ENCODE measurements at places on chromosomes 2 and 18.

DNA sequence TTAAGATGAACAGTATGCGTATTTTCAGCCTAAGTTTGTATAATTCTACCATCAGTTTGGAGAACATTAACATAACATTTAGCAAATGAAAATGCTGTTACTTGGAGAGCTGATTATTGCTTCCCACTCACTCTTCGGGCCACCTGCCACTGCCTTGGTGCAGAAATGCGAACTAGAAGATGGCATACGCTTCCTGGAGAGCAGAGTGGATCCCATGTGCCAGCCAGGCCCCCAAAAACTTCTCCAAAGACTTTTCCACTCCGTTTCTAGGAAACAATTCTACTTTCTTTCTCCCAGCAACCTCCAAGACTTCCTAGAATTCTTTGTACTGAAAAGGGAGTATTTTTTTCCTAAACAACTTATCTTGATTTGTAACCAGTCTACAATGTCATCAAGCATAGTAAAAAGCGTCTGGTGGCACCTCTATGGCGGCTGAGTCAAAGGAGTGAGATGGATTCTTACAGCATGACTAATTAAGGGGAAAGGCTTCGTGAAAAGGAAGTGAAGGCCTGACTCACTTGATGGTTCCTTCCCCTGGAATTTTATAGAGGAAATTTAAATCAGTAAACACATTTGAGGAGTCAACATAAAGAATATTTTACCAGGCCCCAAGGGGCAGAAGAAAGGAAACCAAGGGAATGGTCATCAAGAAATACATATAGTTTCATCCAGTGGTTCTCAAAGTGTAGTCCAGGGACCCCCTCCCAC is 36.6 kb downstream of the FEZ2 start:
- no peak for DNase-seq

DNA sequence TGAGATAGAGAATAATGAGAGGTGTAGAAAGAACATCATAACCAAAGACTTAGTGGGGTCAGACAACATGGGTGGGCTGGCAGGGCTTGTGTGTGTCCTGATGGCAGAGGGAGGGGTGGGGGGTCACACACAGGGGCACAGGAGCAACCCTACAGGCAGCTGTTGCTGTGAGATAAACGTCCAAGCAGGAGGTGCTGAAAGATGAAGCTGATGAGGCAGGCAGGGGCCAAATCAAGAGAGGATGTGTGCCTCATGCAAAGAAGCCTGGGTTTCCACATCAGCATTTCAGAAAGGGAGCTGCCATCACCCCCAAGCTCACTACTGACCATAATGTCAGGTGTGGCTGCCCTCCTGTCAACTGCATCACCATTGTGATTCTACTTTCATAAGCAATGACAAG is 16.0 kb upstream of the SKA1 start:
- no peak for DNase-seq

- peak; percentile 42 for DNase-seq
Measured at GRCh38 chr2:39837856-39838453, 58.9 kb upstream of the THUMPD2 start.

DNA sequence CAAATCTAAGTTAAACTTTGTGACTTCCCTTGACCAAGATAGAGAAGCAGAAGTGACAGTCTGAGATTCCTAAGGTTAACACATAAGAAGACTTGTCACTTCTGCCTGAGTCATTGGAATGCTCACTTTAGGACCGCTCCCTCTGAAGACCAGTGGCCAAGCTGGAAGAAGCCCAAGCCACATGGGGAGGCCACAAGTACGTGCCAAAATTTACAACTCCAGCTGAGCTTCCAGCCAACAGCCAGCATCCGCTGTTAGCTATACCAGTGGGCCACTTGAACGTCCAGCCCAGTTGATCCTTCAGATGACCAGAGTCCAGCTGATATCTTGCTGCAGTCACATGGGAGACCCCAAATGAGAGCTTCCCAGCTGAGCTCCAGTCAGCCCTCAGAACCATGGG is 18.1 kb upstream of the ANTXR1 start:
- no peak for DNase-seq

- no peak for DNase-seq
Measured at GRCh38 chr2:67259556-67260342, 137.4 kb upstream of the ETAA1 start.

DNA sequence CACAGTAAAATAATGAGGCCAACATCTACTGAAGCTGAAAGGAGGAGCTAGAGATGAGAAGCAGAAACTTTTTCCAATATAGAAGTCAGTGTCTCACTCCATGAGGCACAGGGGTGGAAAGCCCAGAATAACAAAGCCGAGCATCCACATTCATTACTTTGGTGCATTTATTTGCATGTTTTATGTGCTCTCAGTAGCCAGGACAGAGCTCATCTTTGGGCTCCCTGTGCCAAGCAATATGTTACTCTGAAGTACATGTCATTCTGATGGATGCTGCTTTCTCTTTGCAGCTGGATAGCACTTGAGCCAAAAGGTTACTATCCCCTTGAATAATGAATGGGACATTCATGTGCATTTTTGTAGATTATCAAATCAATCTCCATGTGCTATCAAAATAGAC is 338.6 kb upstream of the SOX11 start:
- no peak for DNase-seq

DNA sequence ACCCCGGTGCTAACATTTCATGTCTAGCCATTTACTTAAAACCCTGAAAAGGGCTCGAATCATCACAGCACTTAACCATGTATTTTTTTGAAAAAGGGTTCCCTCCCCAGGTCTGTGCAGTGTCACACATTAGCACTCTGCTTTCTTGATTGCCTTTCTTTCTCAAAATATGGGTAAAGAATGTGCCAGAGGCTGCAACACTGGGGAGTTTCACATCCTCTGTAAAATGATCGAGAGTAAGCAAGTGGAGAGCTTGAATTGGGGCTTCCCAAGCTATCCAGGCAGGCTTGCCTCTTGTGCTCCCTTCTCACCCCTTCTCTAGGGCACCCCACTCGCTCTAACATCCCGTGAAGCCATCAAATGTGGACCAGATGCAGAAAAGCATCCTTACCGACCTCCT is 177.0 kb upstream of the CCDC68 start:
- DNase-seq = no peak

DNA sequence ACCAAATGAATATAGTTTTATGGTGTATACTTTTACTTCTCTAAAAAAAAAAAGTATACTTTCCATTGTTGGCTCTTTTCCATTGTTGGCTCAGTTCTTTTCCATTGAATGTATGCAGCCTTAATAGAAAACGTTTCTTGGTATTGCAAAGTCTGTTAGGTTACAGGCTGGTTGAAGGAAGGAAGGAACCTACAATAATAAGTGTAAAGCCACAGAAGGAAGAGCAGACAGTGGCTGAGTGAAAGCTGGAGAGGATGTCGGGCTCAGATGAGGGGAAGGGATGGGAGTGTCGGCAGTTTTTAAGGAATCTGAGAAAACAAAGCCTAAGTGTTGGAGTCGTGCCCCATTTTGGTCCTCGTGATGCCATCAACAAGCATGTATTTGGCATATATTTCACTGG is 6.8 kb downstream of the COPS8 start:
- DNase-seq = no peak

- no peak for DNase-seq
Measured at GRCh38 chr2:41720331-41721251, 327.2 kb upstream of the PKDCC start.

GRCh38 chr2:69741229-69741574 is 732 bp upstream of the ANXA4 start:
- peak; percentile 71 for DNase-seq

GRCh38 chr2:209564816-209565215 is 141.0 kb downstream of the MAP2 start:
- no peak for DNase-seq

GRCh38 chr18:70453058-70453775 is 164.4 kb downstream of the SOCS6 start:
- no peak for DNase-seq

DNA sequence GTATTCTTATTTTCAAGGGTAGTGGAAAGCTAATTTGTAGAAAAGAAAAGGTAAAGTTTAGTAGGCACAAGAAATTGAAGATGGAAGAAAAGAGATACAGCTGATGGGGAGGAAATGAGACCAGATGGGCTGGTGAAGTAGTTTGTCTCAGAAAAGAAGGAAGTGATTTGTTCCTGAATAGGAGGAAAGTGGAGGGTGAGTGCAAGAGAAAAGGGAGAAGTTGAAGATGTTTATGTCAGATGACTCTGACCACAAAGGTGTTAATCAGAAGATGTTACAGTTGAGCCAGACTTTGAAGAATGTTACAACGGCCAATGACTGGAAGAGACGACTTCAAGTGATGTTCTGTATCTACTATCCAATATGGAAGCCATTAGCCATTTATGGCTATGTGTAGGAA is 21.2 kb downstream of the ZSCAN30 start:
- DNase-seq = no peak

DNA sequence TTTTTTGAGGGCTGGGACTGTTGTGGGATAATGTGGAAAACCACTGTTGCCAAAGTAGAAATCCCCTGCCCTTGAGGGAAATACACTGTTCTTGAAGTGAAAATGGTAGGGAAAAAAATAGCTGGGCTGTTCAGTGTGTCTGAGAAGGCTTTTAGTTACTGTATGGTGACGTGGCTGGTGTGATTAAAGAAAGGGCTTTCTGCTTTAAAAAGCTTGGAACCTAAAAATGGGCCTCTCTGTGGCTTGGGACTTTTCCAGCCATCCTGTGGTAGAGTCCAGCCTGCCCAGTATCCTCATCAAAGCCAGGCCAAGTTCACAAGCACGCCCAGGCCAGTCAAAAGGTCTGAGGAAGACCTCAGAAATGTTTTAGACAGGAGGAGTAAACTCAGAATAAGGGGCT is 6.8 kb downstream of the MGAT5 start:
- DNase-seq = no peak

GRCh38 chr2:32697156-32697555 is 69.3 kb downstream of the TTC27 start:
- DNase-seq = no peak

- peak; percentile 80 for DNase-seq
Measured at GRCh38 chr2:60499651-60500265, 53.7 kb downstream of the BCL11A start.

DNA sequence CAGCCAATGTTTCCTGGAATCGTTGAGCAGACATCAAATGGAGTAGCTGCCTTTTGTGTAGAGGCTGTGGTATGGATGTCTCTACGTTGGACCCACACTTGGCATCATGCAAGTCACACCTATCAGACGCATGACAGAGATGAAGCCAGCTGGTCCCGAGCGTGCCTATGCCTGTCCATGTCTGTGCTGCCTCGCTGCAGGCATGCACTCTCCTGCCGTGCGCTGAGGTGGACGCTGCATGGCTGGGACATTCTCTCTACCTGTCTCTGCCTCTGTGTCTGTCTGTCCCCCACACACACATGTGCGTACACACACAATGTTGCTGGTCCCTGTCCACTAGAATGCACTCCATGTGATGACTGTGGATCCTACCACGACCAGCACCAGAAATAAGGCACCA is 514.2 kb upstream of the MYT1L start:
- DNase-seq = no peak

DNA sequence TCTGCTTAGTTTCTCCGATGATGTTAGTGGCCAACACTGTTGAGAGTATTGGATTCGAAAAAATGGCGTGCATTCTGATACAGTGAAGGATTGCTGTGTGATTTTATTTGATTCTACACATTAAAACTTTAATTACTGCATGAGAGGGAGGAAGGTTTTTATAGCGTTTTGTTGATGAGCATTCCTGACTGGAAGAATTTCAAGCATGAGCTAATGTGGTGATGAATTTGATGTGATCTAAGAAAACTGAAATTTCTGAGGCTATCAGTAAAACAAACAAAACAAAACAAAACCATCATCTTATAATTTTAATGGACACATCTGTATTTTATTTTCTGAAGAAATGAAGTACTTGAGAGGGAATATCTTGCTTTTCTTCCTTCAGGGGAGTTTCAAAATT is 59.6 kb downstream of the ITGB6 start:
- DNase-seq = no peak

GRCh38 chr2:102424754-102425153 is 1.8 kb downstream of the IL18RAP start:
- no peak for DNase-seq

GRCh38 chr18:9735238-9735637 is 27.1 kb downstream of the RAB31 start:
- no peak for DNase-seq

DNA sequence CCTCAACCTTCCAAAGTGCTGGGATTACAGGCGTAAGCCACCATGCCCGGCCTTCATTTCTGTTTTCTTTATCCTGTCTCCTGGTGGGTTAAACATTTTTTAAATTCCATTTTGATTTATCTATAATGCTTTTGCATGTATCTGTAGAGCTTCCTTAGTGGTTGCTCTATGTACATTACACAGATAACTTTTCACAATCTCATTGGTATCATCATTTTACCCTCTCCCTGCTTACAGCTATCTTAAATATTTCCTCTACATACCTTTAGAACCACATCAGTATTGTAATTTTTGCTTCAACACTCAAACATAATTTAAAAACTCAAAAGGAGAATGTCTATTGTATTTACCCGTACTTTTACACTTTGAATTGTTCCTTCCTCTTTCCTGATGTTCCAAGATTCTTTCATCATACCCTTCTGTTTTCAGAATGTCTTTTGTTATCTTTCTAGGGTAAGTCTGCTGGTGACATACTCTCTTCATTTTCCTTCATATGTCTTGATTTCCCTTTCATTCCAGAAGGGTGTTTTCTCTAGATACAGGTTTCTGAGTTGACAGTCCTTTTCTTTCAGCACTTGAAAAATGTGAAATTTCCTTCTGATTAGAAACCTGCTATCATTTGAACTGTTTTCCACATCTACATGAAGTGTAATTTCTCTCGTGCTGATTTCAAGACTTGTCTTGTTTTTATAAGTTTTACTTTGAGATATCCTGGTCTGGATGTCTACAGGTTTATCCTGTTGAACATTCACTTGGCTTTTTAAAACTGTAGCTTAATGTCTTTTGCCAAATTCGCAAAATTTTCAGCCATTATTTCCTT is 21.9 kb downstream of the PPP3R1 start:
- DNase-seq = no peak

- no peak for DNase-seq
Measured at GRCh38 chr2:127182626-127183458, 37.3 kb downstream of the CYP27C1 start.

GRCh38 chr2:236887531-236887930 is 198.2 kb upstream of the COPS8 start:
- no peak for DNase-seq

DNA sequence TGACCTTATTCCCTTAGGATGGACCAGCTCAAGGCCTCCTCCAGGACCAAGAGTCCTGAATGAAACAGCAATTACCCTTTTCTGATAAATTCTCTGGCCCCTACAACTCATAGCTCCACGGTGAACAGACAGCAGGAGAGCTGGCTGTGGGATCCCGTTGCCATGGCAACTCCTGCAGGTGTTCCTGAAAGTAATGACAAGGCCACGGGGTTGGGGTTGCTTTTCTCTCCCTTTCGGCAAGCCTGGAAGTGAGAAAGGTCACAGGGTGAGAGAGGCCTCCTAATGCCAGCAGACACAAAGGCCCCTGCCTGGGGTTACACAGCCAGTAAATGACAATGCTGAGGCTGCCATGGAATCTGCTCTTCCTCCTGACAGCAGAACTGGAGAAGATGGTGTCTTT is 403.0 kb downstream of the NBAS start:
- no peak for DNase-seq

GRCh38 chr2:85181844-85182456 is 48.8 kb downstream of the TCF7L1 start:
- peak; percentile 25 for DNase-seq

- no peak for DNase-seq
Measured at GRCh38 chr2:43059183-43059897, 167.1 kb downstream of the ZFP36L2 start.

GRCh38 chr18:31695989-31696388 is 11.6 kb upstream of the B4GALT6 start:
- DNase-seq = no peak
